Esophagus mucosa (tissue), 1 donor: ENCODE measurements at places on chromosomes 4 and X.

GRCh38 chr4:179097741-179098140 is 1655.5 kb upstream of the AGA start:
- no peak for ATAC-seq

DNA sequence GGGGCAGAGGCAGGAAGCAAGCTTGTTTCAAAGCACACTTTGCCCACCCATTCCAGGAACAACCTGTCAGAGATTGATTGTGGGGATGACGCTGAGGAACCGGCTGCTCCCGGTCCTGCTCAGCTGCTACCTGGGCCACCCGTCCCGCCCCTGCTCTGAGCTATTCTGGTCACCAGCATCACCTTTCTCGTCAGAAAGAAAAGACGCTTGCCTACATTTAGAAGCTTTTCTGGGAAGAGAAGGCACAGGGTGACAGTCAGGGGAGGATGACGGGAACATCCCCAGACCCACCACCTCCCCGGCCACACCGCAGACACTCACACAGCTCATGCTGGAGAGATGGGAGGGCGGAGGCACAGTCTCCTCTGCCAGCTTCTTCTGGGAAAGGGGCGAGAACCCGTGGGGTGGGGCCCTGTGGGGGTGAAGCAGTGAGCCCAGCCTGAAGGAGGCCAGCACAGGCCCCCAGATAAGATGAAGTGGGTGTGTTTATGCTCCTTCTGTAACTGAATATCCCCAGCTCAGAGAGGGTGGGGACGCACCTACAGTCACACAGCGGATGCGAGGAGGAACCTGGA is 81.8 kb downstream of the CPZ start:
- ATAC-seq, result no peak

DNA sequence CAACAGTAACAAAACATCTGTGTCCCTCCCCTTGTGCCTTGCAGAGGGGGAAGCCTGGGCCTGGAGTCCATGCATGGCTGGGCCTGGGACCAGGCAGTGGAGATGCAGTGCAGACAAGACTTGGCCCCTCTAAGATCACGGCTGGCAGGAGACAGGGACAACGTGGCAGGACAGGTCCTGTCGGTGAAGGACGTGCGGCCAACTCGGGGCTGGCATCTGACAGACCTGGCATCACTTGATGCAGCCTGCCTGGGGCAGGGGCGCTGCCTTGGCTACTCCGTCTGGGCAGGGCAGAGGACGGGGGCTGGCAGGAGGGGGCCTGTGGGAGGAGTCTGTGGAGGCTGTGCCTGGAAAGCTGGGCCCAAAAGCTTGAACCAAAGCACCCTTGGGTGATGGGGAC is 112.1 kb downstream of the CPZ start:
- ATAC-seq, result no peak

- no peak for ATAC-seq
Observed at GRCh38 chr4:141246243-141246642, 25.5 kb downstream of the ZNF330 start.

GRCh38 chrX:139126493-139126892 is 404.0 kb upstream of the F9 start:
- ATAC-seq, result peak; percentile 79

DNA sequence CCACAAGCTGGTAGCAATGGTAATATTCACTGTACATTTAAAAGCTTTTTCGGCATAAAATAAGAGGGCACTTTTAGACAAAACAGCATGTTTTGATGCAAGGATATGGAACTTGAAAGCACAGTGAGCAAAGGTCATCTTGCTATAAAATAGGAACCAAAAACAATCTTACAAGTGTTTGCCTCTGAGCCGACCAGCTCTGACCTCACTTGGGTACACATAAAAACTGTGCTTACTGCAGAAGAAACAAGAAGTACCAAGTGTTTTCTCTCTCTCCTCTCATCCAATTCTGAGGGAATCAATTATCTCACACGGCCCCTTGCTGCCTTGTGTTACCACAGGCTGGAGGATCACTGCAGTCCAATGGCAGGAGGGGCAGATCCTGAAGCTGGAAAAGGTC is 4.8 kb upstream of the IQSEC2 start:
- ATAC-seq, result no peak

DNA sequence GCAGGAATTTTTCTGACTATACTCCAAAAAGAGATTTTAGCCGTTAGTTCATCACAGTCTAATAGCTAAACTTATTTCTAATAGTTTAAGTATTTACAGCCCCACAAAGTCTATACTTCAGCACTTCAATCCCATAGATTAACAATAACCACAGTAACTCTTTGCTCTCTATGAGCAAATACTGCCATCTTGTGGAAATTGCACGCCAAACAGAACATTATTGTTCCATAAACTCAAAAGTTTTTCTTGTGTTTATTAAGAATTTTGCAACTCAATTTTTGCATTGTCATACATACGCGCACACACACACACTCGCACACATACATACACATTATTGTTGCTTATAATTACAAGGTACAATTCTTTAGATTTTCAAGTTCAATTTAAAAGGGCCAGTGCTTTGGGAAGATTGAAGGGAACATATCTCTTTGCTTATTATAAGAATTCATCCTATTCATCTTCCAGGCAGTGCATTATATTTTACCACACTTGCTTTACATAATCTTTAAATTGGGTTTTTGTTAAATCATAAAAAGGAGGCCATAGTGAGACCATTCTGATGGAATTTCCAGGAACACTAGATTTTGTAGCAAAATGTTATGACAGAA is 63.8 kb upstream of the ATOH1 start:
- ATAC-seq, result no peak

- no peak for ATAC-seq
Observed at GRCh38 chr4:6116696-6117285, 83.6 kb downstream of the JAKMIP1 start.

GRCh38 chr4:37685161-37685822 is 884 bp downstream of the RELL1 start:
- no peak for ATAC-seq

DNA sequence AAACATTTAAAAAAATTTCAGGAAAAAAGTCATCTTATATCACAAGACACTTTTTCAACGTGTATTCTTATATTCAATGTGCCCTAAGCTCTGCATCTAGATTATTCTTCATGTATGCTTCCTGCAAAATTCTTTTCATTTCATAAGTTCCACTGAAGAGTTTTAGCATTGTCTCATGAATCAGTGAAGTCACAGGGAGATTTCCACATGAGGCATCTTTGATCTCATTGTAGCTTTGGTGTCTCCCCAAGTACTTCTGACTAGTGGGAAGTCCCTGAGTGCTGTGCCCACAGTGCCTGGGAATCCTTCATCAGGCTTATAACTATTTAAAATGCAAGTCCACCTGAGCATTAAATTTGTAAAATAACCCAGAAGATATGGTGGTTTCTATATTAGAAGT is 123.8 kb downstream of the MAD2L1 start:
- no peak for ATAC-seq

- no peak for ATAC-seq
Observed at GRCh38 chr4:19924761-19925160, 326.9 kb upstream of the SLIT2 start.

GRCh38 chr4:118356731-118357130 is 3.9 kb upstream of the PRSS12 start:
- ATAC-seq, result no peak

DNA sequence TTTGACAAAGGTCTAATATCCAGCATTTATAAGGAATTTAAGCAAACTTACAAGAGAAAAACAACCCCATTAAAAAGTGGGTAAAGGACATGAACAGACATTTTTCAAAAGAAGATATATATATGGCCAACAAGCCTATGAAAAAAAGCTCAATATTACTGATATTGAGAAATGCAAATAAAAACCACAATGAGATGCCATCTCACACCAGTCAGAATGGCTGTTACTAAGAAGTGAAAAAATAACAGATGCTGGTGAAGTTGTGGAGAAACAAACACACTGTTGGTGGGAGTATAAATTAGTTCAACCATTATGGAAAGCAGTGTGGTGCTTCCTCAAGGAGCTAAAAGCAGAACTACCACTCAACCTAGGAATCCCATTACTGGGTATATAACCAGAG is 91.6 kb upstream of the EFHC2 start:
- ATAC-seq, result no peak

- no peak for ATAC-seq
Observed at GRCh38 chr4:174397366-174398155, 113.8 kb downstream of the CEP44 start.

DNA sequence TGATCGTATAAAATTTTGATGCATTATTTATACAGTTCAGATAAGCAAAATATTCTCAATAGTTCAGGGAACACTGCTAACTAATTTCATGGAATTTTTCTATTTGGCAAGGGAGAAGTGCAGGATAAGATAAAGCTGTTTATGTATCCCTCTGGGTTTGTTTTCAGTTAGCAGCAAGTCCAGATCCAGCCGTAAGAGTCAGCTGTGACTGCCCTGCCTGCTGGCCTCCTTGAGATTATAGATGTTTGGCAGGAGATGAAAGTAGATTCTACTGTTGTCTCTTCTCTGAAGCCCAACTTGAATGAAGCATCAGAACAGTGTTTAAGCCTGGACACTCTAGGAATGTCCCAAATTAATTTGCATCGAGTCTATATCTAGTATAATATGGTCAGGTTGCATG is 29.5 kb downstream of the ANTXR2 start:
- no peak for ATAC-seq

DNA sequence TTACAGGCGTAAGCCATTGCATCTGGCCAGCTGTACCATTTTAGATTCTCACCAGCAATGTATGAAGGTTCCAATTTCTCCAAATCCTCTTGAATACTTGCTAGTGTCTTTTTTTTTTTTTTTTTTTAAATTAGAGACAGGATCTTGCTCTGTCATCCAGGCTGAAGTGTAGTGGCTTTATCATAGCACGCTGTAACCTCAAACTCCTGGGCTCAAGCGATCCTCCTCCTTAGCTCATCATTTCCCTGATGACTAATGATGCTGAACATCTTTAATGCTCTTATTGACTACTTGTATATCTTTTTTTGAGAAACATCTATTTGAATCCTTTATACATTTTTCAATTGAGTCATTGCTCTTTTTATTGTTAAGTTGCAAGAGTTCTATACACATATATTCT is 40.3 kb downstream of the HDAC8 start:
- ATAC-seq, result no peak

DNA sequence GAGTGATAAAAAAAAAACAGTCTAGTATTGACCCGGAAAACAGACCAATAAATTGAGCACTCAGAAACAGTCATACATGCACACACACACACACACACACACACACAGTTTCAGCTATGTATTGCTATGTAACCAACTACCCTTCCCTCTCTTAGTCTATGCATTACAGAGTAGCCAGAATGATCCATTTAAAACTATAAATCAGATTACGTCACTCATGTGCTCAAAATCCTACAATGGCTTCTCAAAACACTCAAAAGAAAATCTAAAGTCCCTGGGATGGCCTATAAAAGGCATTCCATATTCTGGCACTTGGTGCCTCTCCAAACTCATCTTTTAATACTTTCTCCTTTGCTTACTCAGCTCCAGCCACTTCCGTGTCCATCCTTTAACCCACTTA is 46.5 kb upstream of the ZIC3 start:
- no peak for ATAC-seq

DNA sequence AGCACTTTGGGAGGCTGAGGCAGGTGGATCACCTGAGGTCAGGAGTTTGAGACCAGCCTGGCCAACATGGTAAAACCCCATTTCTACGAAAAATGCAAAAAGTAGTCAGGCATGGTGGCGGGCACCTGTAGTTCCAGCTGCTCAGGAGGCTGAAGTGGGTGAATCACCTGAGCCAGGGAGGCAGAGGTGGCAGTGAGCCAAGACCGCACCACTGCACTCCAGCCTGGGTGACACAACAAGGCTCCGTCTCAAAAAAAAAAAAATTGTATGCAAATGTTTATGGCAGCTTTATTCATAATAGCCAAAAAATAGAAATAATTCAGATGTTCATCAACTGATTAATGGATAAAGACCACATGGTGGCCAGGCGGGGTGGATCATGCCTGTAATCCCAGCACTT is 9.8 kb upstream of the NOCT start:
- ATAC-seq, result no peak

GRCh38 chr4:71882113-71882841 is 98.4 kb upstream of the GC start:
- ATAC-seq, result no peak

DNA sequence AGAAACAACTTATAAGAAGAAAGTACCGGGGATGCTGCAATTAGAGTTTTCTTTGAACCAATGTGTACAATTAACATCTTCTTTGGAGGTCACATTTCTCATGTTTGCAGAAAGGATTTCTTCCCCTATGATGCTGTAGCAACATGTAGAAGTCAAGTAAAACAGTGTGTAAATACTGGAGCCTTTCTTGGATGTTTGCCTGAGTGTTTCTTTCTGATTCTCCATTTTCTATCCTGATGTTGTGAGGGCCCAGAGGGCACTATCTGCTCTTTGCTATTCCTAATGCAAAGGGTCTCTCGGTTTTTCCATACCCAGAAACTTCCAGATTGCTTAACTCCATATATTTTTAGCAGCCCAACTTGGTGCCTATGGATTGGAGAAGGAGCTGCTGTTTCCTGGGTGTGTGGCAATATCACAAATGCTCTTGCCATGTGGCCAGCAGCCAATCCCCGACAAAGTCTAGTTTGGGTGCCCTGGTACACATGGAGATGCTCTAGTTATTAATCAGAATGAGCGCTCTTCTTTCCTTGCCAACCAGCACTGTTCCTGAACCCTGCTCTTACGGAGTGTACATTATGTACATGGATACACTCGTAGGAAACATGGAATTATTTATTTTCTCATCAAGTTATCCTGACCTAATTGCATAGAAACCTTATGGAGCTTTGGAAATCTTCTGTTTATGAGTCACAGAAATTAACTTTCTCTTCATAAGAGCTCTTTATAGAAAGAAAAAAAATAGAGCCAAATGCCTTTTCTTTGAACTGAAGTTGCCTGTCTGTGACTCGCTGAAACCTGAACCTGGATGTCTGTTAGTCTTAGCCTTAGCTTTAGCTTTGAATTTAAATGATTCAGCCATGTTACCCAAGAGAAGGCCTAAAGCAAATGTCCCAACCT is 67.0 kb upstream of the GPC4 start:
- peak; percentile 62 for ATAC-seq

- no peak for ATAC-seq
Observed at GRCh38 chrX:105945266-105945665, 93.3 kb downstream of the SERPINA7 start.

GRCh38 chr4:184641451-184641850 is 7.8 kb downstream of the CASP3 start:
- no peak for ATAC-seq

DNA sequence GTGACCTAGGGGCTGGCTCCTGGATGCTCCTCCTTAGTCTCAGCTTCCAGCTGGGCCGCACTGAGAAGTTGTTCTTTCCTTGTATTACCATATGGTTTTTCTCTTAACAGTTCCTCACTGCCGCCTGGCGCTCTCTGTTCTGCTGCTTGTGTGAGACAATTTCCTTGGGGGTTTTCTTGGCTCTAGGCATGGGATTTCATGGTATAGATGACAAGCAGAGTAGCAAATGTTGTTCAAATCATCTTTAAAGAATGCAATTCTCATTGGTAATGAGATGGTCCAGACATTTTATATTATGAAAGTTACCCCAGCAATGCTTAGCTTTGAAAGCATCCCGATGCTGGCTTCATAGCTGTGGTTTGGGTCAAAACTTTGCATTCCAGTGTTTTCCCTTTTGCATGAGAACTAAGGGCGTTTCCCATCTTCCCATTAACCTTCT is 37.6 kb downstream of the SEPTIN11 start:
- ATAC-seq, result no peak
